ENCODE measurements at places on chromosomes 3 and 15.

DNA sequence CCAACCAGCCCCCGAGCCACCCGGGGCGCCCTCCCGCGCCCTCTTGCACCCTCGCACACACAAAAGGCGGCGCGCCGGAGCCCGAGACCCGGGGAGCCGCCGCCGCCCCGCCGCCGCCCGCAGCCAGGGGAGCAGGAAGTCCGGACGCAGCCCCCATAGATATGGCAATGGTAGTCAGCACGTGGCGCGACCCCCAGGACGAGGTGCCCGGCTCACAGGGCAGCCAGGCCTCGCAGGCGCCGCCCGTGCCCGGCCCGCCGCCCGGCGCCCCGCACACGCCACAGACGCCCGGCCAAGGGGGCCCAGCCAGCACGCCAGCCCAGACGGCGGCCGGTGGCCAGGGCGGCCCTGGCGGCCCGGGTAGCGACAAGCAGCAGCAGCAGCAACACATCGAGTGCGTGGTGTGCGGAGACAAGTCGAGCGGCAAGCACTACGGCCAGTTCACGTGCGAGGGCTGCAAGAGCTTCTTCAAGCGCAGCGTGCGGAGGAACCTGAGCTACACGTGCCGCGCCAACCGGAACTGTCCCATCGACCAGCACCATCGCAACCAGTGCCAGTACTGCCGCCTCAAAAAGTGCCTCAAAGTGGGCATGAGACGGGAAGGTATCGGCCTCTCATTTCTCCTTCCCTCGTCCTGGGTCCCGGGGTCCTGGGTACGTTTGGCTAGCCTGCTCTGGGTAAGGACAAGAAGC, 1.6 kb downstream of the NR2F2 start:
- peaks cover 73% of the 10 kb centered on the region for H3K27me3 ChIP-seq
- no peaks in the 10 kb centered on the region for H3K36me3 ChIP-seq
- H3K4me1 ChIP-seq = peaks cover 29% of the 10 kb centered on the region
- no peak overlapping the region for H3K27ac ChIP-seq

- H3K27ac ChIP-seq = no peak overlapping the region
- no peaks in the 10 kb centered on the region for H3K4me1 ChIP-seq
- no peak for DNase-seq
- no peaks in the 10 kb centered on the region for H3K27me3 ChIP-seq
- no peaks in the 10 kb centered on the region for H3K36me3 ChIP-seq
Measured at GRCh38 chr15:38271144-38271543, 18.5 kb downstream of the SPRED1 start.

- DNase-seq = peak; percentile 43
- H3K4me3 ChIP-seq = peak overlapping the region; percentile 42
- no peaks in the 10 kb centered on the region for H3K27me3 ChIP-seq
- peak overlapping the region; percentile 97 for H3K27ac ChIP-seq
- no peaks in the 10 kb centered on the region for H3K36me3 ChIP-seq
- peaks cover 55% of the 10 kb centered on the region for H3K4me1 ChIP-seq
Measured at GRCh38 chr3:108125550-108126071, 34.8 kb upstream of the CD47 start.

- H3K4me1 ChIP-seq = peaks cover 19% of the 10 kb centered on the region
- no peak overlapping the region for H3K27ac ChIP-seq
- H3K4me3 ChIP-seq = no peak overlapping the region
- H3K27me3 ChIP-seq = no peaks in the 10 kb centered on the region
- no peak for DNase-seq
Measured at GRCh38 chr3:46183330-46183729, 24.8 kb downstream of the CCR1 start.
